Activated T-cell treated with anti-CD3 and anti-CD28 coated beads, Interleukin-2, amount 50 U/mL, for 48 hours (primary cell): ENCODE measurements at places on chromosomes 5 and 9.

DNA sequence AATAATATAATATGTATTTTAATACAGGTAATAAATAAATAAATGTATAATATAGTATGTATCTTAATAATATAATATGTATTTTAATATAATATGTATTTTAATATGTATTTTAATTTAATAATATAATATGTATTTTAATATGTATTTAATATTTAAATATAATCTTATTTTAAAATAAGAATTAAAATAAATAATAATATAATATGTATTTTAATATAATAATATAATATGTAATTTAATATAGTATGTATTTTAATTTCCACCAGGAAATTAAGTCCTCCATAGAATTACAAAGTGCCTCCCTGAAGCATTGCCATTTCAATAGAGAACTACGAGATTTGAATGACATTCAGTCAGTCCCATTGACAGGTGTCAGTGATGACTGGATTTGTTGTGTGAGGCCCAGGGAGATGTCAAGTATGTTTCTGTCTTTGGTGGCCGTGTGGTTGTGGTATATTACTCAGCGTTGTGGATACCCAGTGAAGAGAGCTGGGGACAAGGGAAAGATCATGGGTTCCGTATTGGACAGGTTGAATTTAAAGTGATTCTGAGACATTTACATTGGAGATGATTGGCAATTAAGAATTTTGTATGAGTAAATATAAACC is 14.2 kb upstream of the C5orf46 start:
- no peak for DNase-seq

- DNase-seq = no peak
Observed at GRCh38 chr9:75803130-75803529, 87.3 kb upstream of the PCSK5 start.

- DNase-seq = no peak
Observed at GRCh38 chr9:16552252-16552651, 318.2 kb downstream of the BNC2 start.

GRCh38 chr5:64451551-64451950 is 54.3 kb upstream of the RGS7BP start:
- no peak for DNase-seq

DNA sequence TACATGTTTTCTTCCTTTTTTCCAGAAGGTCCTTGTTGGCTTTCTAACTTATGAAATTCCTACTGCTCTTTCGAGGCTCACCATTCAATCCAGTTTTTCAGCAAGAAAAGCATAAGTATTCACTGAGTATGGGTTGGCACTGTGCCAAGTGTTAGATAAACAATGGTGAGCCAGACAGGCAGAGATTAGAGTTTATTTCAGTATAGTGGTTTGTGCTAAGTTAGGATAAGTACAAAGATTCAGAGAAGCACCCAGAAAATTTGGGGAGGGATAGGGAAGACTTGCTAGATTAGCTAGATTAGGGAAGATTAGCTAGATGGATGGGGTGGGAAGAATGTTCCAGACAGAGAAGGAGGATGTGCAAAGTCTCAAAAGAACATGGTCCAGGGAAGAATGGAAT is 122.9 kb downstream of the OXCT1 start:
- DNase-seq = no peak

GRCh38 chr9:95935861-95936578 is 60.5 kb downstream of the ERCC6L2 start:
- DNase-seq = no peak

GRCh38 chr5:32628049-32628844 is 42.9 kb downstream of the SUB1 start:
- DNase-seq = no peak

- no peak for DNase-seq
Observed at GRCh38 chr9:92384375-92384774, 20.0 kb downstream of the OGN start.

DNA sequence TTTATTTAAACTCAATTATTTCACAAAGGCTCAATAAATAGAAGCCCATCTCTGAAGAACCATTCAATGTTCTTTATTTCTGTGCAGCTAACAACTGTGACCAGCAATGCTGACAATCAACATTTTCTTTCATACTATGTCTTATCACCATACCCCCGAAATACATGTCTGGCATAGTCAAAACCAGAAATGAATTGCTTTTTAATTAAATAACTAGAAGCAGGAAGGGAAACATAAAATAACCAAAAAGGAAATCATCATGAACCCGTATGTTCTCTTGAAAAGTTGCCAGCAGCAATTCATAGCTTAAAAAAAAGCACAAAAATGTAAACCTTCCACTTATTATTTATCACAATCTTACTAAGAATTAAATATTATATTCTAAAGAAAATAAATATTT is 212.4 kb downstream of the TMEM232 start:
- no peak for DNase-seq

DNA sequence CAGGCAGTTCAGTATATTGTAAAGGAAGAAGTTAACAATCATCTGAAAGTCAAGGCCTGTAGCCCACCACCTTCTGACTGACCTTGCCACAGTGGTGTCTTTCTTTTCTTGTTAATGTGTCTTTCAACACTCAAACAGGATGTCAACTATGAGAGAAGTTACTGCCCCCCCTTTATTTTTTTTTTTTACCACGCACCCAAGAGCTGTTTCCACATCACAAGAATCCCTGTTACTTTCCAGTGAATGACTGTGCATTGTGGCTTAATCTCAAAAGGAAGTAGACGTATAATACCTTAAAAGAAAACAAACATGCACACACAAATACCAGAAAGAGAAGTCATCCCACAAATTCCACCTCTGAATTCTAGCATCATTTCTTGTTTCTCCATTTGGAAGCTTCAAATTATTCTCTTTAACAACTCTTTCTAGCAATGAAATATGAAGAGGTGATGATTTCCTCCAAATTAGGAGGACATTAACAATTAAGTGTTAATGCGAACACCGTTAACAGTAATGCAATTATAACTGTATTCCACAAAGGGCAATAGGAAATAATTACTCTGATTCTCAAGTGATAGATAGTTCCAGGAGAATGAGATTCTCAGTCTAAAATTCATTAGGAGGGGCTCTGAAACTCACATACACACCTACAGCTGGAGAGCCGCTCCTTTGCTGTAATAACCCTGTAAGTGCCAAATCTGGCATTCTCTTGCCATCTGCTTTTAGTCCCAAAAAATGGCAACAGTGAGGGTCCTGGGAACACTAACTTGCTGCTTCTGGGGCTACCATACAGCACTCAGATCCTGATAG is 201.0 kb downstream of the EFNA5 start:
- no peak for DNase-seq

- no peak for DNase-seq
Observed at GRCh38 chr9:3699883-3700282, 174.1 kb upstream of the RFX3 start.

GRCh38 chr9:129752900-129753729 is at the start of gene PTGES:
Gene PTGES (minus strand): TSS chr9:129753042. CDS start chr9:129753012, 30 bp downstream.
- peak; percentile 50 for DNase-seq

DNA sequence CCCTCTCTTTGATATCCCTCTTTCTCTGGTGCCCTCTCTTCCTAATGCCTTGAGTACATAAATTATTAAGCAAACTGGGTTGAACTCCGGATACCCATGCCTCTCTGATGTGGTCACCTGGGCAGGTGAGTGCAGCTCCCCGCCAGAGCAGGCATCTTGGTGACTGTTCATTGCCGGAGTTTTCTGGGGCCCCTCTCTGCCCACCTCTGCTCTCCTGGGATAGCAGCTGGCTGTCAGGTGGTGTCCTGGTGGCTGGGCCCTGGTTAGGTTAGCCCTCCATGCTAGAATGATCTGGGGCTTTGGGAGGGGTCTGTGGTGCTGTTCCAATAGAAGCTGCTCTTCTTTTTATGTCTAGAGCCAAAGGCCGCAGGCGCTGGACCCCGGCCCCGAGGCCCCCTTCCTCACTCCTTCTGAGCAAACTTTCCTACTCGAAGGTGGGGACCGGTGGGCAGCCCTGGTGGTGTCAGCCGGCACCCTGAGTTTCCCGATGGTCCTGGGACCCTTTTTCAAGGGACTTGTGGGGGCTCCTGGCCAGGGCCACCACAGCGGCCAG is 4.9 kb upstream of the SCGB3A1 start:
- DNase-seq = no peak

GRCh38 chr9:137281345-137282116 is 4.0 kb downstream of the TOR4A start:
- DNase-seq = no peak

- DNase-seq = no peak
Observed at GRCh38 chr5:129051283-129051682, 43.3 kb upstream of the ISOC1 start.

DNA sequence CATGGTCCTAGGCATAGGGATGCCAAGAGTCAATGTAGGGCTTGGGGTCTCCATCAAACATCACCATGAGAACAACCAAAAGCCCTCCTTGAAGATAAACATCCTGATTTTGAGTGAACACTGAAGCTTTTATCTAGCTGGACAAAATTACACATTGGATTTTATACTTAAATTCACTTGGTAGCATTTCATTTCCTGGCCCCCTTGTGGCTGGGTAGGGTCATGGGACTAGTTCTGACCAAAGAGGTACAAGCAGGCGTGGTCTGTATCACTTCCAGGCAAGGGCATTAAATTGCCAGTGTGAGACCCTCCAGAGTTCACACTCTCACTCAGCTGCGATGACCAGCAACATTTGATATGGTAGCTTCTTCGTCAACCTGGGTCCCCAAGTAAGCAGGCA is 320.3 kb downstream of the ACTL7B start:
- no peak for DNase-seq

DNA sequence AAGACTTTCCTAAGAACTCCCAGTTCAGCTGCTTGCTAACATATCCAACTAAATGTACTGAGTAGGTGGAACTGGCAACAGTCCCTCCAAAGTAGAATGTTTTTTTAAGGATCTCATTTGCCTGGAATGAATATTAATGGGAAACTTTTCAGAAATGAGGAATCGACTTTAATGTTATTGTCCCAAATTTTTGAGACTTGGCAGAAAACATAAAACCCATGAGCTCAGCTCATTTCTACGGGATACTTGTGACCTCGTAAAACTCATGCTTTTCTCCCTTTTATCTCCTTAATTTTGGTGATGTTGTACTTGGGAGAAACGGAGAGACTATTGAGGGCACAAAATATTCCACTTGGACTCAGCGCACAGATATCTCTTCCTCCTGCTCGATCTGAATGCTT is 296.8 kb downstream of the EBF1 start:
- no peak for DNase-seq

DNA sequence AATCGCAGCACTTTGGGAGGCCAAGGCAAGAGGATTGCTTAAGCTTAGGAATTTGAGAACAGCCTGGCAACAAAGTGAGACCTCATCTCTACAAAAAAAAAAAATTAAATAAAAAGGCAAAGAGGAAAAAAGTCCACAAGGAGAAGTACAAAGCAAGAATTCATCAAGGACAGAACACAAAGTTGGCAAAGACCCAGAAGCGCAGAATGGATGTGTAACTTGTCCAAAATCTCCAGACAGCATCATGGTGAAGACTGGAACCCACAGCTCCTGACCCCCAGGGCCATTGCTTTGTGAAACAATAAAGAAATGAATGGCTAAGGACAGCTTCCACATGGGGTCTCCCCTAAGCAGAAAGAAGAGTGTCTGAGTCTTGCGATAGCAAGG is 7.8 kb downstream of the HSD17B3 start:
- no peak for DNase-seq

- DNase-seq = no peak
Observed at GRCh38 chr9:130763331-130764171, 70.0 kb downstream of the EXOSC2 start.

- no peak for DNase-seq
Observed at GRCh38 chr9:70125621-70126263, 82.1 kb downstream of the MAMDC2 start.

- DNase-seq = no peak
Observed at GRCh38 chr9:16100537-16101091, 547.8 kb downstream of the CCDC171 start.

GRCh38 chr9:6703898-6704639 is 53.7 kb upstream of the KDM4C start:
- DNase-seq = peak; percentile 90

GRCh38 chr5:31172881-31173280 is 20.6 kb upstream of the CDH6 start:
- no peak for DNase-seq

- no peak for DNase-seq
Observed at GRCh38 chr5:112491257-112491656, 72.2 kb upstream of the EPB41L4A start.

DNA sequence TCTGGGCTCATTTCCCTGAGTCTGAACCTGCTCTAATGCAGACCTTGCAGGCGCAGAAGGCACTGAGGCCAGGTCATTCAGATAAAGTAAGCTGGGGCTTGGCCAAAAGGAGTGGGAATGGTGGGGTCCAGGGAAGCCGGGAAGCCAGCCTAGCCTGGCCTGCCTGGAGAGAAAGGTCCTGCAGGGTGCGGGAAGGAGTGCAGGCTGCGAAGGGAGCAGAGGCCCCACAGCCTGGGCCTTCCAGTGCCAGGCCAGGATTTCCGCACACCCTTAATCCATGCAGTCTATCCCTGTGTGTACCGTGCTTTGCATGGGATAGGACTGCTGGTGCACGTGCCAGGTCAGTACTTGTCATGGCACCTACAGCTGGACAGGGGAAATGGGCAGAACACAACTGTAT is 3.6 kb upstream of the STING1 start:
- DNase-seq = no peak

DNA sequence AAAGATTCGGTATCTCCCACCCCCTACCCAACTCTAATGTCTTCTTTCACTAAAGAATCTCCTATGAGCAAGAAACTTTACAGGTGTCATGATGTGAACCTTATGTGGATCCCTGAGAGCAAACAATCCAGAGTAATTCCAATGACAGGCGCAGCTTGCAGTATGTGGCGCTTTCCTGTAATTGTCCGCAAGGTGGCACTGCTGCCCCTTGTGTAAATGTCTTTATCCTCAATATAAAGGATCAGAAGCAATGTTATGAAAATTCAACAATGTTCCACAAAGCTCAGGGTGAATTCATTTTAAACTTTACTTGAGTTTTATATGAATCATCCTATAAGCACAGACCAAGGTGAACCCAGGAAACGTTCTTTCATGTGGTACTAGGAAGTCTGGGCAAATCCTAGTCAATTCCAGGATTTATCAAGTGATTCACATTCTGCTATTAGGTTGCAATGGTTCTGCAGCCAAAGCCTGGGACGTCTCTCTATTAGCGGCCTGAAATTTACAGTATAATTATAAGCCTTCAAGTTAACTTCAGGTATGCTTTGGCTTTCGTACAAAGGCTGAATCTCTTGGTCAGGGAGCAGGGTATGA is 113.7 kb downstream of the TRPM6 start:
- peak; percentile 77 for DNase-seq

GRCh38 chr5:40385544-40385943 is 294.2 kb upstream of the PTGER4 start:
- DNase-seq = no peak

GRCh38 chr9:134535171-134535570 is 106.4 kb upstream of the COL5A1 start:
- no peak for DNase-seq
